ENCODE measurements at places on chromosomes 5 and 9. TPM values are rescaled to one million over a fixed set of nuclear protein-coding genes. Genes with fewer than 3 reads are reported as not detected.

PCA3 gene
- not detected for total RNA-seq

GRCh38 chr9:108674766-108675530, 180.8 kb downstream of the ACTL7B start:
- DNase-seq, result no peak

GRCh38 chr5:55624841-55625588, 87.1 kb downstream of the SLC38A9 start:
- no peak for DNase-seq

CDKN2B-AS1 gene
- total RNA-seq, result 9.5 TPM

- peak; percentile 67 for DNase-seq
Observed at GRCh38 chr9:5817862-5818261, 15.1 kb downstream of the ERMP1 start.

DNA sequence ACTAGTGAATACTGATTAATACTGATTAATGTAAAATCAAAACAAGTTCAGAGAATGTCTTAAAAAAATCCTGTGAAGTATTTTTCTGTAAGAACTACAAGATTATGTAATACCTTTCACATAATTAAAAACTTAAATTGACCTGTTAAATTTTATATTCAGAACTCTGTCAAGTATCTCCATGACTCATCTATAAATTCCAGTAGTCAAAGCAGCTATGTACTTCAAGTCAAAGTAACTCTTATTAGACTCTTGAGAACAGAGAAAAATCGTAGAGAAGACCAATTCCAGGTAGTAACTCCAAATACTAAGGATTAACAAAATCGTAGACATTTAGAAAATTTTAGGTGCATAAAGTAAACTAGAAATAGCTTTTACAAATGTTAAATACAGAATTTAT, 77.1 kb downstream of the HOMER1 start:
- DNase-seq, result peak; percentile 17

- no peak for DNase-seq
Observed at GRCh38 chr5:139644001-139644456, 4.1 kb upstream of the CXXC5 start.

HTR4 gene
- total RNA-seq, result not detected

DNA sequence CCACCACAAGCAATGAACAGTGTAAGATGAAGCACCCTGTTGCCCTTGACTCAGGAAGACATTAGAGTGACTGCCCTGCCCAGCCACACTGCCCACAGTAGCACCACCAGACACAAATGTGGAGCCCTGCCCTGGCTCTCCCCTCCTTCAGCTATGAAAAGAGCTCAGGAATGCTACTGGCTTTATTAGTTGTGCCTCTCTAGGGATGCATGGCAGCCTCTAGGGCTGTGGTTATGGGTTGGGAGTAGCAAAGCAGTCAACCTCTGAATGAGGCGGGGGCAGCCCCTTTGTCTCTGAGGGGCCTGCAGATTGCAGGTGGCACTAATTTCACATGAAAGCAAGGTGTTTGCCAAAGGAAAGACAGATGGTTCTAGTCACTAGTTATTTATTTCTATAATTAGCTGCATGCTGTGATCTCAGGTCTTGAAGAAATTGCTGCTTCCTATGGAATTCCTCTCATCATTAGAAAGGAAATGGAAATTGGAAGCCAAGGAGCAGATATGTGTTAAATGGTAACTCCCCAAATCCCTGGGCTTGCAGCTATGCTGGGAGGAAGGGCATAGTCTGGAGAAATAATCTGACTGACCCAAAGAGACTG, 259.4 kb downstream of the TLR4 start:
- no peak for DNase-seq

GRCh38 chr5:115459855-115460341, 84.7 kb downstream of the FEM1C start:
- DNase-seq, result peak; percentile 48

DNA sequence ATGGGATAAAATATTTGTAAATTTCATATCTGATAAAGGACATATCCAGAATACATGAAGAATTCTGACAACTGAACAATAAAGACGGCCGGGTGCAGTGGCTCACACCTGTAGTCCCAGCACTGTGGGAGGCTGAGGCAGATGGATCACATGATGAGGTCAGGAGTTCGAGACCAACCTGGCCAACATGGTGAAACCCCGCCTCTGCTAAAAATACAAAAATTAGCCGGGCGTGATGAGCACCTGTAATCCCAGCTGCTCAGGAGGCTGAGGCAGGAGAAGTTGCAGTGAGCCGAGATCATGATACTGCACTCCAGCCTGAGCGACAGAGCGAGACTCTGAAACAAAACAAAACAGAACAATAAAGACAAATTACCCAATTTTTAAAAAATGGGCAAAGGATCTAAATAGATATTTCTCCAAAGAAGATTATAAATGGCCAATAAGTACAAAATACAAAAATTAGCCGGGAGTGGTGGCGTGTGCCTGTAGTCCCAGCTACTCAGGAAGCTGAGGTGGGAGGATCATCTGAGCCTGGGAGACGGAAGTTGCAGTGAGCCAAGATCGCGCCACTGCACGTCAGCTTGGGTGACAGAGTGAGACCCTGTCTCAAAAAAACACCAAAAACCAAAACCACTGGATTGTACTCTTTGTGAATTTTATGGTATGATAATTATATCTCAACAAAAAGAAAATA, 9.6 kb upstream of the NSD1 start:
- DNase-seq, result no peak

DNA sequence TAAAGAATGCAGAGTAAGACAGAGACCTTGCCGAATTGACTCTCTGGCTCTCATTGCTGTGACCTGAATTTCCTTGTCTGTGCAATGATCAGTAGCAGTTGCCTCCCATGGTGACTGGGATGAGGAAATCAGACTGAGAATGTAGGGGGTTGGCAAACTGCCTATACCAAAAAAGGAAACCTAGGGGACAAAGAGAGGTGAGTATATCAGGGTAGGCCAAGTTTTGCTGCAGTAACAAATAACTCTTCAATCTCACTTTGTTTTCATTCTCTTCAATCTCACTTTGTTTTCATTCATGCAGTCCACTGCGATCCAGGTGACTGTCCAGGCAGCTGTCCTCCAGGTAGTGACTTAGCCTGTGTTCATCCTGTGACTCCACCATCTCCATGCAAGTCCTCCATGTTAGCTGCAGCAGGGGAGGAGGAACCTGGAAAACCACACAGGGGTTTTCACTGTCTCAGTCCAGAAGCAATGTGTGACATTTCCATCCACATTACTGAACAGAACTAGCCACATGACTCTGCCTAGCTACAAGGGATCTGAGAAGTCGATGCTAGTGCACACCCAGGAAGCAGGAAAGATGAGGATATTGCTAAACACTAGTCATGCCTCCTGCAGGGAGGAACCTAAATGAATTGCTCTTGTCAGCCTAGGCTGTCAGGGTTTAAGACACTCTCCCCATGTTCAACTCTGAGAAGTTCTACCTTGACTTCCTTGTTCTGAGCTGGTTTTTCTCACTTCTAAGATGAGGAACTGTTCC, 26.0 kb downstream of the TMEM174 start:
- DNase-seq, result no peak

DNA sequence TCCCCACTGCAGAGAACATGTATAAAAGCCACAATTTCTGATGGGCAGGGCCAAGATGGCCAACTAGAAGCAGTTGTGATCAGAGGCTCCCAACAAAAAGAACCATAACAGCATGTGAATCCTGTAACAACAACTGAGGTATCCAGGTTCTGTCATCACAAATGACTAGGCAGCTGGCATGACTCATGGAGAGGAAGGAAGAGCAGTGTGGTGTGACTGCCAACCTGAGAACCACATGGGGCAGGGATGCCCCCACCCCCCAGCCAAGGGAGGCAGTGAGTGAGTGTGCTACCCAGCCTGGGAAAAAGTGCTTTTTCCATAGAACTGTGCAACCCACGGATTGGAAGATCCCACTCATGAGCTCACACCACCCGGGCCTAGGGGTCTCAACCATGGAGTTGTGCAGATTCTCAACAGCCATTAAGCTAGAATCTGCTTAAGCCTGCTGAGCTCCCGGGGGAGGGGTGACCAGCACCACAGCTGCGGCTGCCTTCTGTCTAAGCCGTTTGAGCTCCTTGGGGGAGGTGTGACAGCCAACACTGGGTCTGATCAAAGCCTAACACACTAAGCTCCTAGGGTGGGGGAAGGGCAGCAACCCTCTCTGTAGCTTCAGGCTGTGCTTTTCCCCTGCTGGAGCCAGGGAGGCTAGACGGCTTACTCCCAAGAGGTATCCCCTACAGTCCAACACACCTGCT, 80.1 kb upstream of the DMAC1 start:
- DNase-seq, result no peak

DNA sequence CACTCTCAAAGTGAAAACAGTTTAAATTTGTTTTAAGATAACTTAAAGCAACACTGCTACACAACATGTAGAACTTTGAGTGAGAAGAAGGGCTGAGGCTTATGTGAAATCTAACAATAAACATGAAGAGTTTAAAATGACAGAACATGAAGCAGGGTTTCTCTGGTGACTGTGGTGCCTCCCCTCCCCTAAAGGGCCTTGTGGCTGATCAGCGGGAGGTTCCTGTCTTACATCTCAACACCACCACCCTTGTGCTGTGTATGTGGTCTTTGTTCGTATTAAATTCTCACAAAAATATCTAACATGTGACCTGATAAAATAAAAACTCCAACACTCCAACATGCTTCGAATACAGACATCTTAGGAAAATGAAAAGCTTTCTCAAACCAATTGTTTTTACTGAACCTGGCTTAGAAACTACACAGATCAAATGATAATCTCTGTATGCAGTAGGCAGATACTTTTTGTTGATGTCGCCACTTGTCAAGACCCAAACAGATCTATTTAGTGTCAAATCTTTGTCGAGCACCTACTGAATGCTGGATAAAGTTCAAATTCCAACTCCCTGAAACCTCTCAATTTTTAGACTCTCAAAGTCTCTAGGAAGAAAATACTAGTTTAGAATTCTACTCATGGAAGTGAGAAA, 9.9 kb upstream of the IQGAP2 start:
- no peak for DNase-seq

LMNB1 gene
- 31.6 TPM for total RNA-seq

C5orf52 gene
- not detected for total RNA-seq

- no peak for DNase-seq
Observed at GRCh38 chr9:137972355-137972987, 94.9 kb downstream of the CACNA1B start.

GRCh38 chr5:159430361-159431012, 100.2 kb upstream of the IL12B start:
- DNase-seq, result no peak

- DNase-seq, result peak; percentile 71
Observed at GRCh38 chr5:146340260-146341081, 1.8 kb downstream of the POU4F3 start.

GRCh38 chr9:37542895-37543294, 33.3 kb downstream of the FBXO10 start:
- no peak for DNase-seq

PCDHGA3 gene
- 3.2 TPM for total RNA-seq

DNA sequence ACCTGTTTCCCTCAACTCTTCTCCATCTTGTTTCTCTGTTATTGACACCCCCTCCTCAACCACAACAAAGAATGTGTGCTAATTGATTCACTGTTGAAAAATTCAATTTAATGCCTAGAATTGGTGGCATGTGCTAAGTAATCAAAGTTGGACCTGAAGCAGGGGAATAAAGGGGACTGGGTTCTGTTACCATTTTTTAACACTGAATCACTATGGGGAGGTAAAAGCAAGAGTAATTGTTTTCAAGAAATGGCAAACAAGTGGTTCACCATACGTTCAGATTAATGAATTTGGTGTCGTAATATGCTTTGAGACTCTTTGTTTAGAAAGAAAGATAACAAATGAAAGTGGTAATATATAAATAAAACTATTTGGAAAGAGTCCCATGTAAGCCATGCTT, 17.0 kb upstream of the SSBP2 start:
- peak; percentile 24 for DNase-seq

DNA sequence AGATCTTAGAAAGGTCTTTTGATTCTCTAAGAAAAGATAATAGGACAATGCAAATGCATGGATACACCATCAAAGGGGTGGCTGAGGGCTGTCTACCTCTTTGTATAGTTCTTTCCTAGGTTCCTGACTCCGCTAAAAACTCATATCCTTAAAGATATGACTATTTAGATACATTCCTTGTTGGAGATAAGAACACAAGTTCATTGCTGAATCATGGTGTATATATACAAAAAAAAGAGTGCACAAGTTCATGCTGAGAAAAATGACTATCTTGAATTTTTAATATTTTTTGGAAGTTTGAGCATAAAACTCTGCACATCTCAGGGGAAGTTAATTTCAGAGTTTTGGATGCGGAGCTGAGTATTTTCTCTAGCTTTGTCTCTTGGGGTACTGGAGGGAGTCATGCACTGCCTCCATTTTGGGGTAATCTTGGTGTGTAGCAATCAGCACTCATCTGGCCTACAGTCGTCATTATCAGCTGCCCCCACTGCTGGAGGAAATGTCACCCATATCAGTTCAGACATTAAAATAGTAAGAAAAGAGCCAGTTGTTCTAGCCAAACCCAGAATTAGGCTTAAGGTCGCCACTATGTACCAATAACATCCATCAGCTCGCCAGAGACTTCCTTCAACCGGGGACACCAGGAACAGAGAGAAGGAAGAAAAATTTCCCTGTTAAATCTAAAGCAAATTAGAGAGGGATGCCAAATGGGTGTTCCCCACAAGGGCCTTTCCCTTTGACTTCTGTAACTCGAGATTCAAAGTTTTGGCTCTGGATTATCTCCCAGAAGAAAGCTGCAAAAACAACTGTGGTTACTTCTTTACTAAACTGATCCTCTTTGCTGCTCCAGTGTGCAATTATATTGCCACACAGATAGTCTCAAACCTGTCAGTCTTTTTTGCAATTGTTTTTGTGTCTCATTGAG, 49.0 kb downstream of the PTTG1 start:
- DNase-seq, result peak; percentile 83

DNA sequence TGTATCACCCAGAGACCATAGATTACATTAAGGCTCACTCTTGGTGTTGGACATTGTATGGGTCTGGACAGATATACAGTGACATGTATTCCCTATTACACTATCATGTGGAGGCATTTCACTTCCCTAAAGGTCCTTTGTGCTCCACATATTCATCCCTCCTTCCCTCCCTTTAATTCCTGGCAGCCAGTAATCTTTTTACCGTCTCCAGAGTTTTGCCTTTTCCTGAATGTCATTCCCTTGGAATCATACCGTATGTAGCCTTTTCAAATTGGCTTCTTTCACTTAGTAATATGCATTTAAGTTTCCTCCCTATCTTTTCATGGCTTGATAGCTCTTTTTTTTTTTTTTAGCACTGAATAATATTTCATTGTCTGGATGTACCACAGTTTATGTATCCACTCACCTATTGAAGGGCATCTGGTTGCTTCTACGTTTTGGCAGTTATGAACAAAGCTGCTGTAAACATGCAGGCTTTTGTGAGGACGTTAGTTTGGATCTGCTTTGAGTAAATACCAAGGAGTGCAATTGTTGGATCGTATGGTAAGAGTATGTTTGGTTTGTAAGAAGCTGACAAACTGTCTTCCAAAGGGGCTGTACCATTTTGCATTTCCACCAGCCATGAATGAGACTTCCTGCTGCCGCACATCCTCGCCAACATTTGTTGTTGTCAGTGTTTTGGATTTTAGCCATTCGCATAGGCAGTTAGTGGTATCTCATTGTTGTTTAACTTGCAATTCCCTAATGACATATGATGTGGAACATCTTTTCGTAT, 122.1 kb upstream of the SMIM23 start:
- DNase-seq, result no peak

Measured in fibroblast of villous mesenchyme (primary cell).